ENCODE measurements at places on chromosomes 2 and 18.
A peak's percentile ranks its signal among the peaks of the same experiment; 100 is the strongest.

- DNase-seq = no peak
Observed at GRCh38 chr18:59232309-59233016, 12.5 kb downstream of the GRP start.

GRCh38 chr2:158688721-158689120 is 106.4 kb upstream of the DAPL1 start:
- peak; percentile 84 for DNase-seq

DNA sequence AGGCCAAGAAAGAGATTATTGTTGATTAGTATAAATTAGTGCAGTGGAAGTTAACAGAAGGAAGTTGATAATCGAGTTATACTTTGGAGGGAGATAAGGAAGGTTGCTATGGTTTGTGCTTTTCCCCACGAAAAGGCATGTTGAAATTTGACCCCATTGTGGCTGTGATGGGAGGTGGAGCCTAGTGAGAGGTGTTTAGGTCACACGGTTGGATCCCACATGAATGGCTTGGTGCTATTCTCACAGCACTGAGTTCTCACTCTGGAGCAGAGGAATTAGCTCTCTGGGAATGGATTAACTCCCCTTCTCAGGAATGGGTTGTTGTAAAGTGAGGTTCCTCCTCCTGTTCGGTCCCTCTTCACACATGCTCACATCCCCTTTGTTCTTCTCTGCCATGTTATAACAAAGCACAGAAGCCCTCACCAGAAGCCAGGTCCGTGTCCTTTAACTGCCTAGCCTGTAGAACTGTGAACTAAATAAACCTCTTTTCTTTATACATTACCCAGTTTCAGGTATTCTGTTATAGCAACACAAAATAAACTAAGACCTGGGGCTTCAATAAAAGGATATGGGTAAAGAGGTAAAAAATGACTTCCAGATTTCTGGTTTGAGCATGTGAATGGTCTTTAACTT is 21.9 kb downstream of the PIGN start:
- DNase-seq = no peak

DNA sequence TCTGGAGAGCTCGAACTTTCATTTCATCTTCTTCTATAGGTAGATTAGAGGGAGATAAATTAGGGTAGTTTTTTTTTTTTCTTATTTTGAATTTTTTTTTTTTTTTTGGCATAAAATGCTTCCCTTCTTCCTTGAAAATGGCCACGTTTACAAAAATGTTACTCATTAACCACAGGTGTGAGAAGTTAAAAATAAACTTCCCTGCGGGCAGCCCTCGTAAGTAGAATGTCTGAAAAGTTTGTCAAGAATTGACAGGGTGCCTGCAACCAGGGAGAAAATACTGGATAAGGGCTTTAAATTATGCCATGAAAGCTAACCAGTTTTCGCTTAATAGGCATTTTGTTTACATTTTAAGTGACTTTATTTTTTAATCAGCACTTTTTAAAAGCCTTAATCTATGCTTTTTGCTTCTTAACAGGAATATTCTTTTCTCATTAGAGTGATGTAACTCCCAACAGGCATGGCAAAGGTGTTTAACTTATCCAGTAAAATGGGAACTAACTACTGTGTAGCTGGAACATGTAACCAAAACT is 4.2 kb upstream of the FN1 start:
- DNase-seq = no peak

DNA sequence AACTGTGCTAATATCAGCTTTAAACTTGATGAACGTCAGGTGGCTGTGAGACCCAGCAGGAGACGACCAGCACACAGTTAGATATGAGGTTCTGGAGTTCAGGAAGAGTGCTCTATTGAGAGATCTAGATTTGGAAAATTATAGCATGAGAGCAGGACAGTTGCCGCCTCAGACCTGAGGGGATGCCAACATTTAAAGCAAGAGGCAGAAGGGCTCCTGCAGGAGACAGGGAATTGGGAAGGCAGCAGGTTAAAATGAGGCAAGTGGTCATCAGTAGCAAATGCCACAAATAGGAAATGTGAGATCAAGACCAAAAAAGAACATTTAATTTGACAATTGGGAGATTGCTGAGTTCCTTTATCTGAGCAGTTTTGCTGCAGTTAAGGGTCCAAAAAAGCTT is 471.9 kb downstream of the TGIF1 start:
- DNase-seq = no peak

Measured in GM23248 (cell line).